Activated T-helper 9 cell treated with anti-CD3 and anti-CD28 coated beads, Interleukin-2, amount 50 U/mL, for 16 hours (primary cell): ENCODE measurements at places on chromosomes 11 and 22.

GRCh38 chr22:46605117-46605516, 15.1 kb upstream of the GRAMD4 start:
- DNase-seq = no peak

- no peak for DNase-seq
Observed at GRCh38 chr11:132211479-132211878, 841.1 kb downstream of the NTM start.

GRCh38 chr11:91761406-91762025, 463.1 kb upstream of the FAT3 start:
- no peak for DNase-seq

GRCh38 chr11:87330187-87330601, 292.5 kb downstream of the TMEM135 start:
- no peak for DNase-seq

GRCh38 chr11:7840578-7840977, 43.8 kb upstream of the OR5P2 start:
- DNase-seq = no peak

DNA sequence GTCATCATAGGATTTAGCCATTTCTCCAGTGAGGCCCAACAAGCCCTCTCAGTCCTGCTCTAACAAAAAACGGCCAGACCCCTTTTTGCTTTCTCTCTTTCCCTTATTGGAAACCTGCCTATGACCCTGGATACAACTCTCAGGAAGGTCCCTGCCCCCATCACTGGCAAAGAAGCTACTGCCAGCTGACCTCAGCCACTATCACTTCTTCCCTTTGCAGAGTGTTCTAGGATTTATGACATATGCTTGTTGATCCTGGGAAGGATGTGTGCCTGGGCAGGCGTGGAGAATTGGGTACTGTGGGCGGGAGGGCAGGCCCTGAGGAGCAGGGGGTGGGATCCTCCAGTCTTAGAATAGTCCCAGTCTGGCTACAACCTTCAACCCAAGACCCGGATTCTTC, 7.5 kb downstream of the PGAP2 start:
- no peak for DNase-seq

GRCh38 chr11:130513132-130513531, 64.7 kb downstream of the ADAMTS15 start:
- DNase-seq = no peak

DNA sequence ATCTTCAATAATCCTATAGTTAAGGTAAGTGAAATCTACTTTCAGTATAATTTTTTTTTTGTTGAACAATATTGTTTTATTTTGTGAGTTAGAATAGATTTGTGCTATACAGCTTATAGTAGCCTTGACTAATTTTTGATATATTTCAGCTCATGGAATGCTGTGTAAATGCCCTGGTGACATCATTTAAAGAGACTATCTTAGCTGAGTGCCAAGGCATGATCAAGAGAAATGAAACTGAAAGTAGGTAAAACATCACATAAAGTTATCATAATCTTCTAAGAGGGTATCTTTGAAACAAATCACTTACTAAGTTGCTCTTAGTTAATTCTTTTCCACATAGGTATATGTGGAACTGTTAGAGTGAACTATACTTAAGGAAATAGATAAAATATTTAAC, 51.4 kb upstream of the ACAT1 start:
- no peak for DNase-seq

- no peak for DNase-seq
Observed at GRCh38 chr22:34462795-34463194, 542.5 kb upstream of the LARGE1 start.

DNA sequence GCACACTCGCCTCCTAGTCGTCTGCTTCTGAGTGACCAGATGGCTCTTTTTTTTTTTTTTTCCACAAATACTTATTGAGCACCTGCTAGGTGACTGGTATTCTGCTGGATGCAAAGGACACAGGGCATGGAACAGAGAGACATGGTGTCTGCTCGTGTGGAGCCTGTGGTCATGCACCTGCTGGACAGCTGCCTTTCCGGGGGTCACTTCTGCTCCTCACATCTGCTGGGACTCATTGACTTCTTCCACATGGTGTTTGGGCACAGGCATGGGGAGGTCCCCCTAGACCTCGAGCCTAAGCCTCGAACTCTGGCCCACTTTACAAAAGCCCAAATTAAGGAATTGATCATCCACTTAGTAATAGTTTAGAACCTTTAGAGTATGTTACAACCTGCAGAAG, 39.5 kb upstream of the EMID1 start:
- no peak for DNase-seq

DNA sequence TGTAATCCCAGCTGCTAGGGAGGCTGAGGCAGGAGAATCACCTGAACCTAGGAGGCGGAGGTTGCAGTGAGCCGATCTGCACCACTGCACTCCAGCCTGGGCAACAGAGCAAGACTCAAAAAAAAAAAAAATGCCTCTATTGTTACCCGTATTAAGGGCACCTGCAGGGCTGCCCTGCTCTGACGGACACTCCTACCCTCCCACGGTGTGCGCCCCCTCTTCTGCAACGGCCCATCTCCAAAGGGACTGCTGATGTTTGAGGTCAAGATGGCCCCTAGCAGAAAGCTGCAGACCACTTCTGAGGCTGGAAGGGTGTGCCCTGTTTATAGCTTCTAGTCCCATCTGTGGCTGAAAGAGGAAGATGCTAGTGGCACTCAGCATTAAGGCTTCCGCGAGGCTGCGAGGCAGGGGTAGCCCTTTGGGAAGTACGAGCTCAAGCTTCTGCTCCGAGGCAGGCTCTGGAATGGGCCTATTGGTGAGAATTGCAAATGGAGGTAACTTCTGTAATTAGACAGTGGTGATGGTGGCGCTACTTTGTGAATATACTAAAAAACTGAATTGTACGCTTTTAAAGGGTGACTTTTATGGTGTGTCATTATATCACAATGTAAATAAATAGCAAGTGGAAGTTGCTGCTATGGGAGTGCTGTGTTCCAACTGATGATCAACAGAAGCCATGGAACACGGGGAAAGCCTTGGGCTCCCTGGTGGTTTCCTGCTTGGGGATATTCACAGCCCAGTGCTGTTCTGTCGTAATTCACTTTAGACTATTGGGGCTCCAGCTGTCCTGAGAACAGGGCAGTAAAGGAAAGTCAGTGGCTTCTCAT, 24.3 kb downstream of the ARFGAP2 start:
- no peak for DNase-seq

GRCh38 chr11:57307666-57308270, 17.0 kb downstream of the TNKS1BP1 start:
- no peak for DNase-seq
